PC-9 (cell line): ENCODE measurements at places on chromosomes 12 and 14. TPM values are rescaled to one million over a fixed set of nuclear protein-coding genes. Genes with fewer than 3 reads are reported as not detected.

DNA sequence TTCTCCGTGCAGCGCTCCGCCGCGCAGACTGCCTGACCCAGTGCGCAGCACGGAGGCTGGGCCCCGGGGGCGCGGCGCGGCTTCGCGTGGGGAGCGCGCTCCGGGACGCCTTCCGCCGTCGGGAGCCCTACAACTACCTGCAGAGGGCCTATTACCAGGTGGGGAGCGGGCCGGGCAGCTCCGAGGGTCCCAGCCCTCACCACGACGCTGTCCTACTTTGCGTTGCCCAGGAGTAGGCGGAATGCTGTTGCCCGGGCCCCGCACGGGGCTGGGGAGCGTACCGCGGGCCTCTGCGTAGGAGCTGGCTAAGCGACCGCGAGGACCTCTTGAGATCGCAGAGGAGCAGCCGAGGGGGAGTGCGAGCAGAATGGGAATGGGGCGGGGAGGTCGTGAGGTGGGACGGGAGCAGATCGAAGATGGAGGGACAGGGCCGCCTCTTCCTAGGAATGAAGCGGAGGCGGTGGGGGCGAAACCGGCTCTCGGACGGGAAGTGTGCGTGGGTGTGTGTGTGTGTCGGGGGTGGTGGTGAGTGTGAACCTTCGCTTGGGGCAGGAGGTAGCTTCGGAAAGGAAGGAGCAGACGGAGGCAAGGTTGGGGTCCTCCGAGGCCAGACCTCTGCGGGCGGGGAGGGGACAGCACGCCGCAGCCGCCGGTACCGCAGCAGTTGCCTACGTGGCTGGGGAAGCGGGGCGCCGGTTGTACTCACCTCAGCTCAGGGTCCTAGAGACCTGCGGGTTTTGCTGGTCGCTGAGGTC lies 751 bp downstream of the P3H3 start:
- DNase-seq = no peak
- H3K27me3 ChIP-seq = peaks cover 88% of the 10 kb centered on the region
- no peaks in the 10 kb centered on the region for H3K36me3 ChIP-seq
- no peak overlapping the region for H3K27ac ChIP-seq
- H3K4me1 ChIP-seq = no peaks in the 10 kb centered on the region

Gene MMP17
- 3.3 and 5.4 TPM in 2 replicates for total RNA-seq

DNA sequence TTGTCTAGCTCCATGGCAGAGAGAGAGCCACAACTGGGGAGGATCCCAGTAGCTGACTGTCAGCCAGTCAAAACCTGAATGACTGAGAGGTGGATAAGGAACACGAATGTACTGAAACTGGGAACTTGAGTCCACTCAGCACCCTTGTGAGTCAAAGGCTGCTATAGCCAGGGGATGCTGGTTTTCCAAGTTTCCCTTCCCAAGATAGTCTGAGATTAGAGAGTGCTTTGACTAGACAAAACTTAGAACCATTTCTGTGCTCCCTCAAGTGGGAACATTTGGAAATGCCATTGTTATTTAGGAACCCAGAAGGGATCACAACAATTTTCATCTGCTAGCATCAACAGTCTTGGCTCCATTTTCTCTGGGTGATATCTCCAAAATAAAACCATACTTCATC lies 4.0 kb downstream of the PRKAG1 start:
- no peak for DNase-seq
- no peak overlapping the region for H3K4me3 ChIP-seq
- H3K4me1 ChIP-seq = peaks cover 13% of the 10 kb centered on the region
- no peak overlapping the region for H3K27ac ChIP-seq

DNA sequence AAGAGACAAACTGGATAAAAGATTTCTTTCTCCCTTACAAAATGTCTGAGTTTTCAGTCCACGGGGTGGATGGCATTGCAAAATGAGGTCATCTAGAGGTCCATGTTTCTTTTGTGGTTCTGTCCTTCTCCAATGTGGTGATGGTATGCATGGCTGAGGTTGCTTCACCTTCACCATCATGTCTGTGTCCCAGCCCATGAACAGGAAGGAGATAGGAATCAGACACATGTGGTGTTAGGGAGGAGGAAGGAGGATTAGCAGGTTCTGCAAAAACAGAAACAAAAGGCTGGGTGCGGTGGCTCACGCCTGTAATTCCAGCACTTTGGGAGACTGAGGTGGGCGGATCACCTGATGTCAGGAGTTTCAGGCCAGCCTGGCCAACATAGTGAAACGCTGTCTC lies 11.0 kb upstream of the AEBP2 start:
- H3K27me3 ChIP-seq = no peaks in the 10 kb centered on the region
- H3K27ac ChIP-seq = no peak overlapping the region
- DNase-seq = peak; percentile 28
- peaks cover 11% of the 10 kb centered on the region for H3K4me1 ChIP-seq

Gene GLT8D2
- 0.31 and 1.2 TPM in 2 replicates for total RNA-seq

DNA sequence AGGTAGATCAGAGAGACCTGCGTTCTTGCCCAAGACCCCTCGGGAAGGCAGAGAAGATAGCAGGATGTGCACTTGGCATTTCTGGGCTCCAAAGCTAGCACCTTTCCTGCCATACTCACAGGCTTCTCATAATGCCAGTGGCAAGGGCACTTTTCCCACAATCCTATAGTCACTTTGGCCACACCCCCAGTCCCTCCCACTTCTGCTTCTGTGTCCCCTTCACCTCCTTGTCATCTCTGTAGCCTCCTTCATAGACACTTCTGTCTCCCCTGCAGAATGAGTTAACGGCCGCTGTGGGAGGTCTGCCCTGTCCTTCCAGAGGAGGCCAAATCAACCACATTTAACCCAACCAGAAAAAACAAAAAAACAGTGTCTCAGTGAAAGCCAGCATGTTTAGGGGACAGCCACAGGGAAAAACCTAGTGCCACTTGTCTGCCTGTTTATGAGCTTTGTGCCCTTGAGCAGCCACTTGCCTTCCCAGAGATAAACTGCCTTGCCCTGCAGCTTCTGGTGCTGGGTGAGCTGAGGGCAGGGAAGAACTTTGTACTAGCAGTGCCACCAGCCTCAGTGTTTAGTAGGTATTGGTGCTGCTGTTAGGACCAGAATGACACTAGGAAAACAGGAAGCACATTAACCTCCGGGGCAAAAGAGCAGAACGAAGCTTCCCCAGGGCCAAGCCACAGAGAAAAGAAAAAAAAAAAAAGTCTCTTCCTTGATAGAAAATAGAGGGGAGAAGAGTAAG lies 193.0 kb upstream of the PWP1 start:
- H3K4me1 ChIP-seq = no peaks in the 10 kb centered on the region
- DNase-seq = no peak
- no peaks in the 10 kb centered on the region for H3K36me3 ChIP-seq
- H3K27ac ChIP-seq = no peak overlapping the region
- no peaks in the 10 kb centered on the region for H3K27me3 ChIP-seq
- H3K4me3 ChIP-seq = no peak overlapping the region

DNA sequence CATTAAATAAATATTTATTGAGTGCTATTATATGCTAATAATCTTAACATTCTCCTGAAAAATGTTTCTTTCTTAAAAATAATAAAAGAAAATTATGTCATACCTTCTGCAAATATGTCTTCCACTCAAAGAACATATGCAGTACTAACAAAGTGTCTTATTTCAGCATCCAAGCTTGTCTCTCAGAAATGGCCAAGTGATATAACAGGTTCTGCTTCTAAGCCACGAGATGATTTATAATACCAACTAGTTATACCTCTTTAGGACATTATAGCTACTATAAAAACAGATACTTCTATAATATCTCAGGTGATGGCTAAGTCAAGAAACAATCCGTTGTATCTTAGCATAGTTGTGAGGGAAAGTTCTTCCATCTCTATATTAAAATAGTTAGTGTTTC lies 128.1 kb upstream of the ARID2 start:
- H3K27me3 ChIP-seq = no peaks in the 10 kb centered on the region
- H3K36me3 ChIP-seq = no peaks in the 10 kb centered on the region
- H3K4me3 ChIP-seq = no peak overlapping the region
- H3K4me1 ChIP-seq = no peaks in the 10 kb centered on the region

- no peak overlapping the region for H3K4me3 ChIP-seq
- H3K27ac ChIP-seq = no peak overlapping the region
- DNase-seq = no peak
- H3K4me1 ChIP-seq = no peaks in the 10 kb centered on the region
- peaks cover 21% of the 10 kb centered on the region; the same call in 1 of the 2 replicates for H3K27me3 ChIP-seq
Measured at GRCh38 chr12:103727638-103728037, 113.4 kb downstream of the NT5DC3 start.

Gene KCNC2
- total RNA-seq = not detected in 2 replicates

- no peaks in the 10 kb centered on the region for H3K27me3 ChIP-seq
- no peaks in the 10 kb centered on the region for H3K36me3 ChIP-seq
- H3K27ac ChIP-seq = no peak overlapping the region
- DNase-seq = no peak
Measured at GRCh38 chr14:76916040-76916715, 90.0 kb downstream of the LRRC74A start.

Gene CDKN1B
- total RNA-seq = 54.9 and 67.5 TPM in 2 replicates

- no peaks in the 10 kb centered on the region for H3K27me3 ChIP-seq
- H3K4me1 ChIP-seq = 0 out of 2 replicates have a peak, but pooled peaks cover 5% of the 10 kb centered on the region
- no peak overlapping the region for H3K27ac ChIP-seq
- H3K36me3 ChIP-seq = no peaks in the 10 kb centered on the region
Measured at GRCh38 chr12:32139064-32139421, 32.4 kb downstream of the BICD1 start.

- no peak for DNase-seq
- H3K4me1 ChIP-seq = no peaks in the 10 kb centered on the region
- no peaks in the 10 kb centered on the region for H3K36me3 ChIP-seq
- H3K27ac ChIP-seq = no peak overlapping the region
- no peak overlapping the region for H3K4me3 ChIP-seq
Measured at GRCh38 chr12:117363953-117364486, 2.6 kb upstream of the NOS1 start.

- no peaks in the 10 kb centered on the region for H3K36me3 ChIP-seq
- peaks cover 14% of the 10 kb centered on the region for H3K4me1 ChIP-seq
- H3K4me3 ChIP-seq = peak overlapping the region; percentile 85
- H3K27ac ChIP-seq = no peak overlapping the region
- no peaks in the 10 kb centered on the region for H3K27me3 ChIP-seq
- no peak for DNase-seq
Measured at GRCh38 chr12:54358191-54358944, 5.9 kb downstream of the GPR84 start.

GRCh38 chr12:129237881-129238280 lies 384.6 kb downstream of the GLT1D1 start:
- no peak overlapping the region for H3K27ac ChIP-seq
- H3K27me3 ChIP-seq = no peaks in the 10 kb centered on the region
- H3K36me3 ChIP-seq = no peaks in the 10 kb centered on the region
- H3K4me3 ChIP-seq = no peak overlapping the region
- H3K4me1 ChIP-seq = no peaks in the 10 kb centered on the region

- no peak for DNase-seq
- no peaks in the 10 kb centered on the region for H3K27me3 ChIP-seq
- H3K4me3 ChIP-seq = no peak overlapping the region
Measured at GRCh38 chr12:97876780-97877179, 414.2 kb downstream of the RMST start.

Gene TMEM233
- total RNA-seq = not detected in 2 replicates

- no peak for DNase-seq
- peaks cover 20% of the 10 kb centered on the region for H3K4me1 ChIP-seq
- H3K4me3 ChIP-seq = peak overlapping the region; percentile 85
- H3K36me3 ChIP-seq = 0 out of 2 replicates have a peak, but pooled peaks cover 4% of the 10 kb centered on the region
- no peaks in the 10 kb centered on the region for H3K27me3 ChIP-seq
Measured at GRCh38 chr12:123971770-123972456, 718 bp downstream of the CCDC92 start.

DNA sequence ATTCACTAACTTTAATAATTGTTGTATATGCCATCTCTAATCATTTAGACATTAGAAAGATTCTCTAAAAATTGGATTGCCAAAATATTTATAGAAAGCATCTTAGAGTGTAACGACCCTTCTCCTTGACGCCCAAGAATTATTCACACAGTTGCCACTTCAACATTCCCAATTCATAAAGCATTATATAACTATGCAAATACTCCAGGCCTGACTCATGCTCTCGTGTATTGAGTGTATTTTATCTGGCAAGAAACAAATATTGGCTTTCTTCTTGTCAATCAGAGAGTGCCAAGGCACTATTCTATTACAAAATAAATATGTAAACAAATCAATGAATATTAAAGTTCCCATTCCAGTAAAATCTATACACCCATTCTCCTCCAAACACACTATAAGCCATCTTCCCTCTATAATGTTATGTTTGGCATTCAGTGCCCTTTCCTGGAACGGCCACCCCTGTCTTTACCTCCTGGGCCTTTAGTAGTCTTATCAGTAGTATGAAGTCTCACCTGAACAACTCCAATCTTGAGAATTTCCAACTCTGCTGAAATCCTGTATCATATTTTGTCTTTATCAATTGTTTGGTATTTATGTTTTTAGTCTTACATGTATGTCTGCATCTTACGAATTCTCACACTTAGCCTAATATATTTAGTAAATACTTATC lies 182.6 kb downstream of the PIK3C2G start:
- H3K27ac ChIP-seq = no peak overlapping the region
- no peak overlapping the region for H3K4me3 ChIP-seq
- H3K27me3 ChIP-seq = no peaks in the 10 kb centered on the region
- no peak for DNase-seq

Gene PTCSC3
- not detected in 2 replicates for total RNA-seq

- H3K4me3 ChIP-seq = peak overlapping the region; percentile 76
- DNase-seq = peak; percentile 43
- peaks cover 20% of the 10 kb centered on the region for H3K4me1 ChIP-seq
- no peak overlapping the region for H3K27ac ChIP-seq
- H3K36me3 ChIP-seq = 0 out of 2 replicates have a peak, but pooled peaks cover 7% of the 10 kb centered on the region
- no peaks in the 10 kb centered on the region for H3K27me3 ChIP-seq
Measured at GRCh38 chr12:123973552-123974341, 732 bp downstream of the ZNF664 start.

DNA sequence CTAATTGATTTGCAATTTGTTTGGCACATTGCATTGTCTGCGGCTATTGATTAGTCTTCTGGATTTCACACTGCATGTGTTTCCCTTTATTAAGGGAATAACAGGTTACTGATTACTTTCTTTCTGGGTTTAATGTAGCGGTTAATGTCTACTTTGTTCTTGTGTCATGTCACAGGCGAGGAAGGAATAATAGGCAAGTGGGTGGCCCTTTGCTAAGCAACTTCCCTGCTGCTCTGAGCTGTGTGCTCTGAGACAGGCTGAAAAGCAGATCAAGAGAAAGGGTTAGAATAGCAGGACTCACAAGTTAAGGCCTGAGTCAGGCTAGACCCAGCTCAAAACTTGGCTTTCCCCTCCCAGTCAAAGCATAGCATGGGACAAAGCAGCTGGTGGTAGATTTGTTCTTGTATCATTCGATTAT lies 77.2 kb downstream of the NKX2-1 start:
- no peak overlapping the region for H3K4me3 ChIP-seq
- H3K4me1 ChIP-seq = no peaks in the 10 kb centered on the region
- H3K27ac ChIP-seq = no peak overlapping the region
- H3K27me3 ChIP-seq = no peaks in the 10 kb centered on the region
- H3K36me3 ChIP-seq = no peaks in the 10 kb centered on the region

- no peaks in the 10 kb centered on the region for H3K36me3 ChIP-seq
- H3K27me3 ChIP-seq = peaks cover 8% of the 10 kb centered on the region
- no peak for DNase-seq
- no peak overlapping the region for H3K27ac ChIP-seq
- no peaks in the 10 kb centered on the region for H3K4me1 ChIP-seq
- H3K4me3 ChIP-seq = no peak overlapping the region
Measured at GRCh38 chr12:52754135-52754534, 23.0 kb downstream of the KRT76 start.
